ENCODE measurements at places on chromosomes 3 and 15.

- DNase-seq: no peak
Observed at GRCh38 chr3:116444115-116444747, 1.1 kb downstream of the LSAMP start.

DNA sequence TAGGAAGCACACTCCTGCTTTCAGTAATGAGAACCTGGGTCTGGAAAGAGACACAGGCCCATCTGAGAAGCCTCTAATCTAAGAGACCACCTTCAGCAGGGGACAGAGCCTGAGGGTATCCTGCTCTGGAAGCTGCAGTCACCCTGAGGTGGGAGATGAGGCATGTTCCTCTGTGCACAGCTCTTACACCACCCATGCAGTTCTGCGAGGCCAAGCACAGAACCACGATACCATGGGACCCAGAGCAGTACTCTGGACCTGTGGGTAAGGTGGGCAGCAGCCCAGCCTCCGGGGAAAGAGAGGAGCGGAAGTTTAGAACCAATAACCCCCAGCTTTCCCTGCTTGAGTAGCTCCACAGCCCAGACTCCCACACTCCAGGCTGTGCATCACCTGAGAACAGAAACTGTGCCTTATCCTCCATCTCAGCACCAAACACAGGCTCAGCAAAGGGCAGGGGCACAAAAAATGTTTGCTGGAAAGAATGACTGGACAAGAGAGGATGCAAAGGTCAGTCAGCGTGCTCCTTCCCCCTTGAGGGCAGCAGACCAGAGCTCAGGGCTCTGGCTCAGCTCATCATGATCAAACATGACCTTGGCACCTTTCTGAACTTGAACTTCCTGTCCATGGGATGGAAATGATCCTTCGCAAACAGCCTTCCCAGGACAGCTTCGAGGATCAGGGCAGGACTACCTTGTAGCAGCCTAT, 43.1 kb downstream of the RBPMS2 start:
- no peak for DNase-seq

- no peak for DNase-seq
Observed at GRCh38 chr3:129486664-129487035, 41.8 kb upstream of the RHO start.

DNA sequence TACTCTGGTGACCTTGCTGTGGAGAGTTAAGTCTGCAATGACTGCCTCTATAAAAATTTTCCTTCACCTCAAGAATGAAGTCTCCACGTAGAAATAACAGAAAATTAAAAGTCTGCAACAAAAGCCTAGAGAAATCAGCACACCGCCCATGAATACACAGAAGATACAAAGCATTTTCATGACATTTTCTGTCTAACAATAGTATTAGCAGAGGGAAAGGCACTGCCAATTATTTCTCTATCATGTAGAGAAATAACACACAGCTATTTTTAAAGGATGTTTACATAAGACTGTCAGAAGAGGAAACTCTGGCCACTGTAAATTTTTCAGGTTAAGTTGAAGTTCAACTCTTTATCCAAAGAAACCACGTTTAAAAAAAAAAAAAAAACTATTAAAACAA, 80.8 kb downstream of the GSK3B start:
- DNase-seq: no peak

DNA sequence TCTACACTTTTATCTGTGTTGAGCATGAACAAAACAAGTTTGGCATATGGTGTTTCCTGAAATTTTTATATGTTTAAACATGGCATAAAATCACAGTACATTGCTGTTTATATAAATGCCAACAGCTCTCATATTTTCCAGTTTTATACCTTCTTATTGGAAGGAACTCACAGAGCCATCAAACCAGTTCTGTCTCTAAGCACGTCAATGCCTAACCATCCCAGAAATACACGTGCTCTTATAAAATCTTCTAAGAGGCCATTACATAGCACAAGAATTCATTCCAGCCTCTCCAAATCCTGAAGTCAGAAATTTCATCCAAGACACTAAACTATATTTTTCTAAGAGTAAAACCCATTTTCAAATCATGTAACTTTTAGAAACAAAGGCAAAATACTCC, 20.8 kb downstream of the SLC9A9 start:
- no peak for DNase-seq

GRCh38 chr3:150703299-150703755, 393 bp downstream of the ERICH6 start:
- no peak for DNase-seq

GRCh38 chr15:44711743-44712345, 527 bp downstream of the B2M start:
- no peak for DNase-seq
